CD4-positive, alpha-beta T cell treated with Interleukin-6 for 4 hours (primary cell): ENCODE measurements at places on chromosomes 11 and 22.

GRCh38 chr11:11442791-11443190 lies 89.7 kb upstream of the CSNK2A3 start:
- no peak for DNase-seq

DNA sequence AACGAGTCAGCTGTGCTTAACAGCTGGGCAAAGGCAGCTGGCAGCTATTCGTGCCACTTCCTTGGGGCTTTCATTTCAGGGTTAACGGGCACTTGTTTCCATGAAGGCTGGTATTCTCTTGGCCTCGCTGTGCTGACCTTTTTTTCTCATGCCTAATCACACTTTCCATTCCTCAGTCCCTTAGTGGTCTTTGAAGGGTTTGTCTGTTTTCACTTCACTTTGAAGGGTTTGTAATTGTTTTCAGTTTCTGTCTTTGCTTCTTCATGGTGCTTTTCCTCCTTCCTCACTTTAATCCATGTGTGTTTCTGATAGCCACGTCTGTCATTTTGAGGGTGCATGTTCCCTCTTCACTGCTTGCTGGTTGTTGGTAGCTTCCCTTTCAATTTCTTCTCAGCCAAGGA lies 24.6 kb downstream of the PPIL2 start:
- DNase-seq, result no peak

DNA sequence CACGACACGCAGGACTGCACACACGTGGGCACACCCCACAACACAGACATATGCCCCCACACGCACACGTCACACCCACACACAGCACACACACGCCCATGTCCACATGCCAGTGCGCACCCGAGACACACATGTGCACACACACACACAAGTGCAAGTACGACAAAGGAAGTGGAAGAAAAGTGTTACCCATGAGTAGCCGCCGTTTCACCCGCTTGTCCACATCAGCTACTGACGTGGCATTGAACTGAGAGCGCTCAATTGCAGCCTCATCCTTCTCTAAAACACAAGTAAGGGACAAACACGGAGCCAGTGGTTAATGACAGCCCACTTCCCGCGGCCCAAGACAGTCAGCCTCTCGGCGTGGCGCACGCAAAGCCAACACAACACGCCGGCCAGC lies 68.4 kb upstream of the TTLL12 start:
- DNase-seq, result no peak

DNA sequence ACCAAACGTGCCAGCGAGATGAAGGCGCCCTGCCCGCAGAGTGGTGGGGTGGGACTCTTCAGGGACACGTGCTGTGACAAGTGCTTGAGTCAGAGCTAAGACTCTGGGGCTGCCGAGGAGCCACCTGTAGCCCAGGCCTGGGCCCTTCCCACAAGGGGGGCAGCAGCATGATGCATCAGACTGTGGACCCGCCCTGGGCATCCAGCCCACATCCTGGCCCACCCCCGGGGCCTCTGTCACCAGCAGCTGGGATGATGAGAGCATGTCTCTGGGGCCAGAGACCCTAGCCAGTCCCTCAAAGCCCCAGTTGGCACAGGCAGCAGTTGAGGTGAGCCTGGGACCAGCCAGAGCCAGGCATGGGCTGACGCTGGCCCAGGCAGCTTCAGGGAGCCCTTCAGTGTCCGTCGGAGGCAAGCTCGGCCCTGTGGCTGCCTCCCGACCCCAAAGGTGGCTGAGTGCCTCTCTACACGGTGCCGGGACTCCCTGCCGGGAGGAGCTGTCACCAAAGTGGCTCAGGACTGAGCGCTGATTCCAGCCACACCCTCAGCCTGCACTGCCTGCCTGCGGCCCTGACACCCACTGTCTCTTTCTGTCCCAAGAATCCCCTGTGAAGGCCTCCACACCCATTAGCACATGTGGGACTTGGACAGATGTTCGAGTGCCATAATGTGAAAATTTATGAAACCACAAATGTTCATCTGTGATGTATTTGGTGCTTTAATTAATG lies 41.3 kb downstream of the CDKN1C start:
- no peak for DNase-seq

DNA sequence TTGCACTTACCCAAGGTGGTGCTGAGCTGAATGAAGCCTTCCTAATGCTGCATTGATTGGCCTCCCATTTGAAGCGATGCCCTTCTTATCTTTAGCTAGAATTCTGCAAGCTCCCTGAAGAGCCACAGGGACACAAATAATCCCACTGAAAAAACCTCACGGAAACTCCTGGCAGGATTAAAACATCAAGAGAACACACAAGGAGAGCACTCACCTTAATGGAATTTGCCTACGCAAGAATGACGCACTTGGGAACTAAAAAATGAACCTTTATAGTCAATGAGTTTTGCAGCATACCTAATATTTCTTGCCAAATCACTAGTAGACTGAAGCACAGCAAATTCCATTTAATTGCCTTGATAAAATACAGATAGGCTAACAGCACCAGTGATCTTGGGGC lies 232.8 kb upstream of the UBASH3B start:
- no peak for DNase-seq

- DNase-seq, result no peak
These were observed 4.3 kb upstream of the OR51V1 start for GRCh38 chr11:5204787-5205186.

- DNase-seq, result no peak
These were observed 24.1 kb downstream of the OR2AT4 start for GRCh38 chr11:75072582-75072981.

DNA sequence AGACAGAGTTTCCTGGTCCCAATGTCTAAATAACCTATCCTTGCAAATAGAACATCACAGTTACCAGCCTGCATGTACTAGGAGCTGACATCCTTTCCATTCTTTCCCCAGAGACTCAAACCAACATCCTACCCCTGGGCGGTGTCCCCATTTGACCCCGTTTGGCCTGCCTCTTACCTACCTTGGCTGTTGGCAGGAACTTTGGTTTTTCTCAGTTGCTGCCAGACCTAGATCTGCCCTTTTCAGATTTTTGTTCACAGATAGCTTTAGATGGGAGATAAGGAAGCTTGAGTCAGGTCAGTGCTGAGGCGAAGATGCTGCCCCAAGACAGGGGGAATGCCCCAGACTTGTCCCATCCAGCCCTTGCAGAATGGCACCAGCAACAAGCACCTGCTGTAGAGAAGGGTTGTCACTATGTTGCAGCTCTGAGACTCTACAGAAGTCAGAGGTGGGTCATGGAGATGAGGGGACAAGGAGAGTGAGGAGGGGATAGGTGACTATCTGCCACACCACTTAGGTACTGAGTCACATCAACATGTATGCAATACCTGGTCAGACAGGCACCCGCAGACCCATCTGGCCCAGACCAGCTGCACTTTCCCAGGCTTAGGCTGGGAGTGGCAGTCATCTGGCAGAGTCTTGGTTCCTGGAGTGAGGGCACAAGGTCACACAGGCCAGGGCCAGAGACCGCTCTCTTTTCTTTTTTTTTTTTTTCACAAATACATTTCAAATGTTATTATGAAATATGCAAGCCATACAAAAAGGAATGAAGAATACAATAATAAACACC lies 61.5 kb upstream of the POU2AF1 start:
- DNase-seq, result no peak

DNA sequence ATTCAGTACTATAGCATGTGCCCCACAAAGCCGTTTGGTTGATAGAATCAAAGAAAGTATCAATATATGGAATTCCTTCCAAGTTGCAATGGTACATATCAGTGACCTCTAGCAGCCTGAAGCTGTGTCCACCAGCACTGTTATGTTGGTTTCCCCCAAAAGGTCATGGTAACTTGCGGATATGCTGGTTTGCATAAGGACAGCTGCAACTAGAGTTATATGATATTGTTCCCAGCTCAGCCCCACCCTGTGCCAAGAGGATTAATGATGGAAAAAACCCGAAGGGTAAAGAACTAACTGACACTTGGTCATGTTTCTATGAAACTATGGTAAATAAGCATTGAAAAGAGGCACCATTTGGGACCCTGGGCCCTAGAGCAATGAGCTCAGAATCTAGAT lies 93.5 kb downstream of the PDHX start:
- DNase-seq, result no peak

- no peak for DNase-seq
These were observed 58.8 kb upstream of the SYN3 start for GRCh38 chr22:33116841-33117547.

DNA sequence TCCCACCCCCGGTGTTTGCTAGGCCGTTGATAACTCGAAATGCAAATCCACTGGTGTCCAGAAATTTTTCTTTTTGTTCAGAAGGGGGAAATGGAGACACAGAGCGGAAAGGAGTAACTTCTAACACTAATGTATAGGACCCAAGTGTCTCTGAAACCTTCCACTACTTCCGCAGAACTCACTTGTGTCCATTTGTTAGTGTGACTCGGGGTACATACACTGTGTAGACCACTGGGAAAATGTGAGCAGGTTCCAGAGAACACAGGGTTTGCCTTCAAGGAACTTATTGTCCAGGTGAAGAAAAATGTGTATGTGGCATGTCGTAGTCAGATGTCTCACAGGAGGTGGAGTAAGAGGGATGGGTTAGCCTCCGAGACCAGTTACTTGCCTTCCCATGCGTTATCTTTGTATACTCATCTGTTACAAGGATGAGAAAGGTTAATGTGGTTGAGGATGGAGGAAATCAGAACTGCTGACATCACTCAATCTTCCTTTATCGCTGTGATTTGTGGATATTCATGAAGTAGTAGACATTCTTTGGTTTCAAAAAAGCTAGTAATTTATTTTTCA lies 857 bp downstream of the ARCN1 start:
- DNase-seq, result peak; percentile 21

- DNase-seq, result no peak
These were observed 15.6 kb downstream of the KCNC1 start for GRCh38 chr11:17750013-17750800.

DNA sequence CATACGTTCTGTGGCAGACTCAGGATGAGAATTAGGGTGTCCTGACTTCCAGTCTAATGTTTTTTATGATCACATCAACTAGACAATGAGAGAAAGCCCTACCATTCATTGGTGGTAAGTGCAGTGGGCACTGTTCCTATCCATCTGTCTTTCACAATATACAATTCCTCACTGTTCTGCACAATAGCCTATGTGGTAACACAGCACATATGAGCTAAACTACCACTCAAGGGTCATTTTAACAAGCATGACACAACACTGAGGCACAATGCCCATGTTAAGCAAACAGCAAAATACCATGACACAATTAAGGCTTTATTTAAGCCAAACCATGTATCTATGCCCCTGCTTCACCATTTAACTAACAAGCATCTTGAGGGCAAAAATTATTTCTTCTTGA lies 52.3 kb downstream of the SIK3 start:
- DNase-seq, result no peak

DNA sequence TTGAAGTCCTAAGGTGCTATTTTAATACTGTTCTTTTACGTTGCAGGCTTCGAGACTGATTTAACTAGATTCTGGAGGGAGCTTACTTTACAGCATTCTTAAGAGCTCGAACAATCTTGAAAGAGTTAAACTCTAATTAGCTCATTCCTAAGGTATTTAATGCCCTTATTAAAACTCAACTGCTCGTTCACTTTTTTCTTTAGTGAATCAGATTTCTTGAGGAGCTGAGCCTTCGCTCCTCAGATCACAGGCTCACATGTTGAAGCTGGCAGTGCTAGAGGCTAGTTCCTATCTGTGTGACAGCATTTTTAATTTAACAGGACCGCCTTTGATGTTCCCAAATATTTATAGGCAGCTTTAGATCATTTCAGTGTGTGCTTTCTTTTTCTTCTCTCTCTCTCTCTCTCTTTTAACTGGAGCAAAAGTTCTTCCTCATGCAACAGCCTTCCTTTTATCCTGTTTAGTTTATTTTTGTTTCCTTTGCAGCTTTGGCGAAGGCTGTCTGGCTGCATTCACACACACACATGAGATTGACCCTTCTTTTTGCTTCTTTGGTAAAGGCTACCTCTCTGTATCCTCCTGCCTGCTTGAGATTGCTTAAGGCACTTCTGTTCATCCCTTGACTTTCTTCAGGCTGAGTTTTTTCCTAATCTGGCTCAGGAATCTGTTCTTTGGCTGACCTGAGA lies 21.0 kb downstream of the ZNRF3 start:
- no peak for DNase-seq

DNA sequence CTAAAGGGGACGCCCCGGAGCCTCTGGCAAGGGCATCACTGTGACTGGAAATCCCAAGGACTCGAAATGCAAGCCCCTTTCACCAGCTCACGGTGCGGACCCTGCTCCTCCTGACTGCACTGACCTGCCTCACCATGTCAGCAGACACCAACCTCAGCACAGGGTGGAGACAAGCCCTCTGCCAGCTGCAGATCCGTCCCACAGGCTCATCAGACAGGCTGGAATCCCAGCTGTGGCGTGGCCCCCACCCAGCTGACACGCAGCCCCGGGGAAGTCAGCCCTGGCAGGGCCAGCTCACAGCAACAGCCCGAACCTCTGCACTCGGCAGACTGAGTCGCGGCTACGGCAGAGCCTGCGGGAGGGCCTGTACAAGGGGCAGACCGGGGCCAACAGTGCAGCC lies 36.8 kb downstream of the BRD1 start:
- no peak for DNase-seq

GRCh38 chr11:107695446-107695845 lies 16.4 kb downstream of the SLN start:
- DNase-seq, result no peak

- DNase-seq, result no peak
These were observed 115.8 kb downstream of the ATG16L2 start for GRCh38 chr11:72930008-72930407.

DNA sequence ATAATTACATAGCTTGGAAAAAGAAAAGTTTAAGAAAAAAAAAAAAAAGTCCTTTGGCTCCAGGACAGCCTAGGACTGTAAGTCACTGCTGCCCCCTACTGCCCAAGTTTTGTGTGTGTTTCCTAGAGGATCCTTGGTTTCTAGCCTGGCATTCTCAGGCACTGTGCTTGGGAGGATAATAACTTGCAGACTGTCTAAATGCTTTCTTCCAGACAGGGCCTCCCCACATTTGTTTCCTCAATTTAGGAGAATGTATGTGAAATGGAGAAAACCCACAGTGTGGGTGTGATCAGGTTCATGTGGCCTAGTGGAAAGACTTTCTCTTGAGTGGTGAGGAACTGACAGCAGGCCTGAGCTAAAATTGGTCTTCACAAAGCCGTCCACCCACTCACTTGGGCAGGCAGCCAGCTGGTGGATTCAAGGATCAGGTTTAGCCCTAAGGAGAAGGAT lies 191.0 kb downstream of the NAV2 start:
- DNase-seq, result peak; percentile 35

- DNase-seq, result no peak
These were observed 45.0 kb downstream of the LARGE1 start for GRCh38 chr22:33875316-33875715.
